Right ventricle myocardium superior (tissue), 1 donor: ENCODE measurements at places on chromosomes 3 and 15. TPM values are rescaled to one million over a fixed set of nuclear protein-coding genes. Genes with fewer than 3 reads are reported as not detected.

DNA sequence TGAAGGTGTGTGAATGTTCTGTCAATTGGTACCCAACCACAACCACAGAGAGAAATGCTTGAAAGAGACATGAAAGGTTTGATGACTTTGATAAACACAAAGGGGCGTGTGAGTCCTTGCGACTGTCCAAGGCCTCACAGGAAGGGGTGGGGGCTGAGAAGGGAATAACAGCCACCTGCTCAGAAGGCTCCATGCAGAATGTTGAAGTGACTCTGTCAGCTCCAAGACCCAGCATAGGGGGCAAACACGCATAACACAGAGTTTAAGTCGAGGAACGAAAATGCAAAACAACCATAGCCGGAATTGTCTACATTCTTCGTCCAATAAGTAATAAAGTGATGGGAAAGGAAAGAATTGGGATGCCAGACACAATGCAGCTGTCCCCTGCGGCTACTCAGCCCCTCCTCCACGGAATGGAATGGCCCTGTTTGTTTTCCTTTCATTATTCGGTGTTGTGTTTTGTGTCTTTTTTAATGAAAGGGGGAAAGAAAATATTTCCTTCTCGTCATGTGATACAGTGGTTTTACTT, 19.9 kb downstream of the TMEM212 start:
- DNase-seq = no peak

GRCh38 chr3:189490337-189490736, 140.9 kb upstream of the TP63 start:
- no peak for DNase-seq

GRCh38 chr15:101091080-101092017, 160.5 kb downstream of the CHSY1 start:
- peak; percentile 72 for DNase-seq

DNA sequence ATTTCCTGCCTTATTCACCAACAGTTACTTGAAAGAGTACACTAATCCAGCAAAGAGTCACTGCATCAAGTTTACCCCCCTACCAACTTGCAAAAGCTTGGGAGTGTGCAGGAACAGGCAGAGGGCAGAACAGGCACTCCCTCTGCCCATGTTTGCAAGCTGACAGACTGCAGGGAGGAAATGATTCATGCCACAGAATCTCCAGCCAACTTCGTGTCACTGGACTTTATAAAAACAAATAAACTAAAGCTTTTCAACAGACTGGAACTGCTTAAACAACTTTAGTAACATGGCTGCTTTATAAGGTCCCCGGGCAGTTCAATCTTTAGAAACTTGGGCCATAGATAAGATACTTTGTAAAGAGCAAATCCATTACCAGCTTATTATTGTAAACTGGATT, 129.5 kb downstream of the THRB start:
- DNase-seq = peak; percentile 36

The SH3BP5 gene
- 10.4 TPM for total RNA-seq
